ENCODE measurements at places on chromosomes 4 and X. TPM values are rescaled to one million over a fixed set of nuclear protein-coding genes. Genes with fewer than 3 reads are reported as not detected.

DNA sequence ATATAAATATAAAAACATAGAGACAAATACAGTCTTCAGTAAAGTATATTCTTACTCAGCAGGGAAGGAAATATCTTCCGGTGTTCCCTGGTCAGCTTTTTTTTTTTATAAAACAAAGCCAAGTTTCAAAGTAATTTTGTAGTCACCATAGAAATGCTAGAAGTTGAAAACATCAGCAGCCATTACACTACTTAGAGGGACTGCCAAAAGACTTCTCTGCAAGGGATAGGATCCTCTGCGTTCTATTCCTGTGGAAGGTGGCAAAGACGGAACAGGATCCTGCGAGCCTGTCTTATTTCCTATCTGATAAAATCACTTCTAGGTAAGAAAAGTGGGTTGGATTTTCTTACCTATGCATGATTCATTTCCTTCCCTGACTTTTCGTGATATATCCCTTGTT, 19.4 kb downstream of the CLDN22 start:
- no peak overlapping the region for H3K27ac ChIP-seq
- no peak for DNase-seq
- no peaks in the 10 kb centered on the region for H3K4me1 ChIP-seq
- peaks cover 8% of the 10 kb centered on the region for H3K27me3 ChIP-seq

DNA sequence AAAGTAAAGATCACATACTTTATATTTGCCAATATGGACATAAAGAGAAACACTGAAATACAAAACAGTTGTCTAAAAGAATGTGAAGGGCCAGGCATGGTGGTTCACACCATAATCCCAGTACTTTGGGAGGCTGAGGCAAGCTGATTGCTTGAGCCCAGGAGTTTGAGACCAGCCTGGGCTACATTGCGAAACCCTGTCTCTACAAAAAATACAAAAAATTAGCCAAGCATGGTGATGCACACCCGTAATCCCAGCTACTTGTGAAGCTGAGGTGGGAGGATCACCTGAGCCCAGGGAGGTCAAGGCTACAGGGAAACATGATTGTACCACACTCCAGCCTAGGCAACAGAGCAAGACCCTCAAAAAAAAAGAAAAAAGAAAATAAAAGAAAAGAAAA, 11.8 kb downstream of the RBM47 start:
- no peaks in the 10 kb centered on the region for H3K36me3 ChIP-seq
- peaks cover 6% of the 10 kb centered on the region for H3K27me3 ChIP-seq

GRCh38 chr4:2937146-2937857, 25.9 kb downstream of the NOP14 start:
- peaks cover 68% of the 10 kb centered on the region for H3K36me3 ChIP-seq
- H3K27ac ChIP-seq = peak overlapping the region; percentile 90
- no peaks in the 10 kb centered on the region for H3K27me3 ChIP-seq

Gene MAGEA6
- total RNA-seq = not detected

GRCh38 chr4:84632092-84632491, 49.2 kb downstream of the CDS1 start:
- H3K27me3 ChIP-seq = peaks cover 1% of the 10 kb centered on the region
- H3K4me3 ChIP-seq = no peak overlapping the region
- no peak overlapping the region for H3K27ac ChIP-seq

- no peak for DNase-seq
- no peak overlapping the region for H3K4me3 ChIP-seq
- no peak overlapping the region for H3K27ac ChIP-seq
- no peaks in the 10 kb centered on the region for H3K4me1 ChIP-seq
Measured at GRCh38 chr4:142663828-142664227, 182.3 kb downstream of the INPP4B start.

Gene CPZ
- not detected for total RNA-seq

Gene SFRP2
- not detected for total RNA-seq

Gene MSX1
- total RNA-seq = 0.61 TPM

GRCh38 chr4:10087152-10087791, 29.3 kb downstream of the WDR1 start:
- H3K27me3 ChIP-seq = no peaks in the 10 kb centered on the region
- DNase-seq = no peak
- peaks cover 17% of the 10 kb centered on the region for H3K4me1 ChIP-seq
- peaks cover 69% of the 10 kb centered on the region for H3K36me3 ChIP-seq

Gene EDNRA
- total RNA-seq = not detected

GRCh38 chr4:54695788-54696187, 38.0 kb downstream of the KIT start:
- H3K27me3 ChIP-seq = no peaks in the 10 kb centered on the region
- no peaks in the 10 kb centered on the region for H3K4me1 ChIP-seq
- no peaks in the 10 kb centered on the region for H3K36me3 ChIP-seq

Gene EDA2R
- 1.2 TPM for total RNA-seq

Gene FGB
- not detected for total RNA-seq

Gene BEX2
- total RNA-seq = 14.6 TPM

DNA sequence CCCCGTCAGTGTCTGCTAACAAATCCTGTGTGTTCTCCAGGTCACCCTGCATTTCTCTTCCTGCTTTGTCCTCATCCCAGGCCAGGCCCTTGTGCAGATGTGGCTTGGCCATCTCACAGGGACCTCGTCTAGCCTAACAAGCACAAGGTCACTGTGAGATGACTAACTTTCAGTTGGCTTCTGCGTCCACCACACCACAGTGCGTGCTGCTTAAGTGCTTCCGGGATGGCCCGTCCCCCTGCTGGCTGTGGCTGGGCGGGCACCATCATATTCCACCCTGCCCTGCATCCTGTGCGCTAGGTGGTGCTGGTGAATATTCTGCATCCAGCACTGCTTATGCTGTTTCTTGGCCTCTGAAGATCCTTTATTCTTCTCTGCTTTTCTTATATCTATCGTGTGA, 33.8 kb downstream of the RBBP7 start:
- no peak overlapping the region for H3K4me3 ChIP-seq
- peak; percentile 29 for DNase-seq
- H3K36me3 ChIP-seq = peaks cover 29% of the 10 kb centered on the region
- no peaks in the 10 kb centered on the region for H3K27me3 ChIP-seq
- no peaks in the 10 kb centered on the region for H3K4me1 ChIP-seq

GRCh38 chr4:81164623-81165416, 50.2 kb downstream of the PRKG2 start:
- no peaks in the 10 kb centered on the region for H3K4me1 ChIP-seq
- H3K27ac ChIP-seq = no peak overlapping the region
- no peaks in the 10 kb centered on the region for H3K36me3 ChIP-seq

Gene SHISA3
- not detected for total RNA-seq

DNA sequence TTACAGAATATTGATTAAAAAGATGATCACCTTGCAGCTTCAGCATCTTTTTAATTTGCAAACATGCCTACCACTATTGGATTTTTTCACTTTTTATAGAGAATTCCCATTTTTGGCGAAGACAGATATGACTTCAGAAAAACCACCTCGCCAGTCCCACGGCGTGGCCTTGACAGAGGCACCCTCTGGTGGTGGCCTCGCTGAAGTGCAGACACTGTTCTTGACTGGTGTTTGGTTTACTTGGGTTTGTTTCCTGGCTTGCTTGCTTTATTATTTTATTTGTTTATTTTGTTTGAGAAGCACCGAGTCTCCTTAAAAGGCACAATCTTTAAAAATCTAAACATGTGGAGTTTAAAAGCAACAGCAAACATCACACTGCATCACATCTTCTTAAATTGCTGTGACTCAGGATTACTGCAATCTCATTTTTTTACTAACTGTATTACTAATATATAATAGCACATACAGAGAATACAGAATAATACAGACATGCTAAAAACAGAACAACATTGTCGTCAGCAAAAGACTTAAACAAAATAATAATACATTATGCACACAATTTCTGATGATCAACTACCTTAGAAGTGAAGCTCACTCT, 13.1 kb upstream of the AMTN start:
- peaks cover 1% of the 10 kb centered on the region for H3K27me3 ChIP-seq
- no peak overlapping the region for H3K4me3 ChIP-seq
- no peak overlapping the region for H3K27ac ChIP-seq
- H3K4me1 ChIP-seq = no peaks in the 10 kb centered on the region
- H3K36me3 ChIP-seq = no peaks in the 10 kb centered on the region

DNA sequence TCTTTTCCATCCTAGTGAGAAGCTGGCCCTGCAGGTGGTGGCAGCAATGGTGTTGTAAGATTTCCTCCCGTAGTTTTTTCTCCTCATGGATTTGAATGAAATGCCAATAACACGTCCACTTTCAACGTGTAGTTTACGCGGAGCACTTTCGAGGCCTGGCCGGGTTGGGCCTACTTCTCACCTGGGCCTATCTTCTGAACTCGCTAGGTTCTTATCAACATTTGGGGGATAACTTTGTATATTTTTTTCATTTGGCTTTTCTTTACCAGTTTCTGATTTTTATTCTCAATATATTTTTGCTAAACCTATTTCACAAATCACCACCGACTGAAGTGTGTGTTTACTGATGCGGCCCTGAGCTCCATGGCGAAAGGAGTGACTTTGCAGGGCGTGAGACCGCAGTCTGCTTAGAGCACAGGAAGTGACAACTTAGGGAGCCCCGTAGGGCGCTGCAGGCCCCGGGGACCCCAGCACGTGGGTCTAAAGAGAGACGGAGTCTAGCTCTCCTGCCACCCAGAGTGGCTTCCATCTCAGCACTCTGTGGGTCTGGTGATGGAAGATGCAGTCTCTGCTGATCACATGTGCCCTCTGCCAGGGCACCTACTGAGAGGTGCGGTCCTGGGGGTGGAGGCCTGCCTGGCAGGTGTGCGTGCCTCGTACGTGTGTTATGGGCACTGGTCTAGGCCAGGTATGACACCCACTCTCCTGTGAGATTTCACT, 29.1 kb downstream of the NELFA start:
- H3K4me1 ChIP-seq = no peaks in the 10 kb centered on the region
- H3K36me3 ChIP-seq = peaks cover 46% of the 10 kb centered on the region
- peak overlapping the region; percentile 45 for H3K27ac ChIP-seq

Gene SRPX
- total RNA-seq = not detected

Gene DDIT4L
- 0.63 TPM for total RNA-seq

DNA sequence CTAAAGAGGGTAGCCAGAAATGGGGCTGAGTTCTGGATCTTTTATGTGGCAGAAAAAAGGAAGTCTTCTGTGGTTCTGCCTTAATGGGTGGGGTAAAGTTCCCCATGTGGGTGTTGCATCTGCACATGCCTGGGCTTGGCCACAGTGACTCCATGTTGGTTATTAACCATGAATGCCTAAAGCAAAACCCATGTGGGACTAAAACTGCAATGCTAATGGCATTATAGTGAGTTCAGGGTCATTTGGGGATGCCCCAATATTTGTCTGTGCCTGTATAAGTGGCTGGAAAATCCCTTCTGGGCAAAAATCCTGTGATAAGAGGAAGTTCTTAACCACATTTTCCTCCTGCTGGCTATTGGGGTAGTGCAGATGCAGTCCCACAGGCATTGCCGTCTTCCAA, 857.4 kb downstream of the FAT4 start:
- H3K36me3 ChIP-seq = no peaks in the 10 kb centered on the region
- no peaks in the 10 kb centered on the region for H3K27me3 ChIP-seq
- DNase-seq = no peak
- H3K27ac ChIP-seq = no peak overlapping the region

- H3K27ac ChIP-seq = no peak overlapping the region
- no peaks in the 10 kb centered on the region for H3K27me3 ChIP-seq
- H3K4me3 ChIP-seq = no peak overlapping the region
- H3K36me3 ChIP-seq = no peaks in the 10 kb centered on the region
- H3K4me1 ChIP-seq = no peaks in the 10 kb centered on the region
Measured at GRCh38 chrX:132968296-132968949, 10.0 kb upstream of the HS6ST2 start.

Gene ANK2
- 3.2 TPM for total RNA-seq

GRCh38 chr4:4270529-4270928, 19.4 kb downstream of the LYAR start:
- H3K27me3 ChIP-seq = no peaks in the 10 kb centered on the region
- DNase-seq = no peak
- no peak overlapping the region for H3K4me3 ChIP-seq
- peaks cover 60% of the 10 kb centered on the region for H3K36me3 ChIP-seq
- peak overlapping the region; percentile 87 for H3K27ac ChIP-seq

DNA sequence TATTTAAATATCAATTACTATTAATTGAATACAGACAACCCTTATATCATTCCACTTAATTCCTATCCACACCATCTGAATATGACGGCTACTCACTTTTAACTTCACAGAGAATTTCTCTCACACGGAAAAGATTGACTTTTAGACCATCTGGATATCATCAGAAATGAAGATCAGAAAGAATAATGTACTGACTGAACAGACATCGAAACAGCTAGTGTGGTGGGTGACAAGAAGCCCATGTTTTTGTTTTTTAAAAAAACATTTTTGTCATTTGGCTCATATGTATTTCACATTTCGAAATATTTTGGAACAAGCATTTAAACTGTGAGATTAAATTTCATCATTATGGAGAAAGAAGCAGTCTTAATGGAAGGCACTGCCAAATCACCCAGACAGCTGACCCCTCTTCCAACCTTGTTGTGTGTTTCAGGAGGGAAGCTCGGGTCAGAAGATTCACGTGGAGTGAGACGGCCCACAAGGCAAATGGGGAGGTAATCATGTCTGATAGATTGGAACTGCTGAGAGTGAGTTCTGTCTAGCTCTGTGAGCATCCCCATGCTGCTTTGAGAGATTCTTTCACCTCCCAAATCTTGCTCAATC, 204.2 kb upstream of the RASGEF1B start:
- no peaks in the 10 kb centered on the region for H3K4me1 ChIP-seq
- no peak overlapping the region for H3K27ac ChIP-seq
- H3K36me3 ChIP-seq = no peaks in the 10 kb centered on the region
- peaks cover 2% of the 10 kb centered on the region for H3K27me3 ChIP-seq

- H3K4me3 ChIP-seq = no peak overlapping the region
- H3K27me3 ChIP-seq = no peaks in the 10 kb centered on the region
- H3K27ac ChIP-seq = no peak overlapping the region
- no peaks in the 10 kb centered on the region for H3K36me3 ChIP-seq
Measured at GRCh38 chr4:186767794-186768193, 44.1 kb upstream of the FAT1 start.

GRCh38 chr4:8198206-8198905, 734 bp upstream of the SH3TC1 start:
- no peaks in the 10 kb centered on the region for H3K36me3 ChIP-seq
- peaks cover 46% of the 10 kb centered on the region for H3K4me1 ChIP-seq
- H3K4me3 ChIP-seq = peak overlapping the region; percentile 83
- DNase-seq = no peak
- peak overlapping the region; percentile 83 for H3K27ac ChIP-seq
- H3K27me3 ChIP-seq = no peaks in the 10 kb centered on the region

DNA sequence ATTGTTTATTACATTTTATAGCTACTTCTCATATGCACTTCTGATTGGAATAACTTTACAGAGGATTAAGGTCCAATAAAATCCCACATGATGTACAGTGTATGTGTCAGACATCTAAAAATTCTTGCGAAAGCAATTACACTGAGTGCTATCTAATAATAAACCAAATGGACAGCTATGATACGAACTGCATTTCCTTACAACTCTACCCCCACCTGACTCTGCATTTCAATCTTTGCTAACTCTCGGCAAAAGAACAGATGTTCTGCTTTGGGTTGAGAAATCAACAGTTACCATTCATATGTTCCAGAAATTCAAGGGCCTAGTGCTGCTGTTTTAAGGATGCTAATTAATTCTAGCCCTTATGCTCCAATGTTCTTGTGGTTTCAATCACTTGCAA, 287.9 kb upstream of the NOCT start:
- H3K36me3 ChIP-seq = no peaks in the 10 kb centered on the region
- peaks cover 7% of the 10 kb centered on the region for H3K27me3 ChIP-seq
- no peak for DNase-seq
- H3K4me3 ChIP-seq = no peak overlapping the region
- H3K27ac ChIP-seq = no peak overlapping the region
- H3K4me1 ChIP-seq = no peaks in the 10 kb centered on the region

Data from activated CD8-positive, alpha-beta T cell treated with anti-CD3 and anti-CD28 coated beads for 36 hours (primary cell).